ENCODE measurements at places on chromosomes 6 and 20.

DNA sequence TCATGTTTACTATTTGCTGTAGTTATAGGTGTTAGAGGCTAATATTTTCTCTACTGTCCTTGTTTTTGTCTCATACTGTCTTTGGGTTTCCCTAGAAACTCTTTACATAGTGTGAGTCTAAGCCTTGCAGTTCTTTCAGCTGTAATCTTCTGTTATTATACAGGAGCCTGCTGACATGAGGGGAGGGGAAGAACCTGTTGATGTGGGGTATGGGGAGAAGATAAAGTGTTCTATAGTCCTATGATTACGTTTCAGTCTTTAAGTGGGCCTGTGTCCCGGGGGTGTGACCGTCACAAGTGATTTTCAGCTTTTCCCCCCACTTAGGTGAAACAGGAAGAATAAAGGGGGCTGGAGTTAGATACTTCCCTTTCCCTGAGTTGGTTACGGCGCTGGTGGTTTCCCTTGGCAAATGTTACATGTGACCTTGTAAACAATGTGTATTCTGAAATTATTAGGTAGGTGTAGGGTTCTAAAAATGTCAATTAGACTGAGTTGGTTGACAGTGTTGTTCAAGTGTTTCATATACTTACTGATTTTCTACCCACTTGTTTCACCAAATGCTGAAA, 41.3 kb downstream of the REV3L start:
- no peak for ATAC-seq

DNA sequence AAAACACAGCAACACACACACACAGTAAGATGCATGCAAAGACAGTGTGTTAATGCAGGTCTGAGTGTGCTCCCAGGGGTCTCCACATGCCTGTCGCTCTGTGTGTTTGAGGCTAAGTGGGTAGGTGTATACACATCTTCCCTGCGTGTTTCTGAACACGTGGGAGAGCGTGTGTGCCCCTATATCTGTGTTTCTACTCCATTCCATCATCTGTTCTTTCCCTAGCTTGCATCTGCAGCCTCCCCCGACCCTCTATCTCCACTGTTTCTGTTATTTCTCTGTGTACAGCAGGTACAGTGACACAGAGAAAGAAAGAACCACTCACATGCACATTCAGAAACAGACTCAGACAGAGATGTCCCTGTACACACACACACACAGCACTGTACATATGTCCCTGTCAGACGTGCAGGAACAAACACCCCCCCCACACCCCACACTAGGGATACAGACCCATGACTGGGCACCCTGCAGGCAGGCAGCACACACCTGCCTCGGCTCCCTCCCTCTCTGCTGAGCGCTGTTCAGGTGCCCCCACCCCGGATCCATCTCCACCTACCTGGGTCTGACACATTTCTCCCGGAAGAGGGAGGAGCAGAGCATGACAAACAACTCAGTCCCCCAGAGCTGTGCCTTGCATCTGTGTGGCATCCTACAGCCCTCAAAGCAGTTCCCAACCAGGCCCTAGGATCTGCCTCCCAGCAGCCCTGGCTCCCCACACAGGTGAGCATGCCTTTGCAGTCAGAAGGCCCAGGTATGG, 27.6 kb downstream of the KCNK15 start:
- no peak for ATAC-seq

GRCh38 chr6:106112433-106112832, 26.3 kb downstream of the PRDM1 start:
- no peak for ATAC-seq

GRCh38 chr6:4358414-4359107, 223.2 kb upstream of the ECI2 start:
- peak; percentile 95 for ATAC-seq

DNA sequence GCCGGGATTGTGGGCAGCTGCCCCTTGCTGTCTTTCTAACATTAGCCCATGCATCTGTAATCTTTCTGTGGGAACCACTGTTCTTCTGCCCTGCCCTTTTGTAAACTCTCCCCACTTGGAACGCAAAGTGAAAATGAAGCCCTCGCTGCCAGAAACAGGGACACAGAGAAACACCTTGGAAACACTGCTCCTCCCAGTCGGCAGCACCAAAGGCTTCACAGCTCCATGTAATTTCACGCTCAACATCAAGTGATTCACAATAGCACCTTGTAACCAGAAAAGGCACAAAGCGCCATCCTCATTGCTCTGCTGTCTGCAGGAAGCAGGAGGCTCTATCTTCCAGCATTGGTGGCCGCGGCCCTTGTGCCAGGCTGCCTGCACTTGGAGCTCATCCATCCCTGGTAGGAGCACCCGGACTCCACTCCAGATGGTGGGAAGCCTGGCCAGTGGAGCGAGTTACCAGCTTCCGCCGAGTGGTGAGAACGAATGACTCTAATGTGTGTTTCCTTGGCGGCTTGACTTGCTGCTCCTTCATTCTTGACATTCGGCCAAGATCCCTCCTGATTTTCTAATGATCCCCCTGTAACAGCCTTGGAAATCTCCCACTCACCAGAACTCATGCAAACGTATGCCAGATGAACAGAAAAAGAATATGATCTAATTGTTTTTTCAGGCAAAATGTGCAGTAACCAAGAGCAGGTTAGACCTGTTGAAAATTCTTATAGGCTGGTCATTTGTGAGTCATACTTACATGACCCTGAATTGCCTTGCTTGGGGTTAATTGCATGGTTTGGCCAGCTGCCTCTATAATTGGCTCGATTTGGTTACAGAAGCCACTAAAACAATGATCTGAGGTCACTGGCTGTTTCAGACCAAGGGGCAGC, 169.1 kb upstream of the CDYL start:
- no peak for ATAC-seq

DNA sequence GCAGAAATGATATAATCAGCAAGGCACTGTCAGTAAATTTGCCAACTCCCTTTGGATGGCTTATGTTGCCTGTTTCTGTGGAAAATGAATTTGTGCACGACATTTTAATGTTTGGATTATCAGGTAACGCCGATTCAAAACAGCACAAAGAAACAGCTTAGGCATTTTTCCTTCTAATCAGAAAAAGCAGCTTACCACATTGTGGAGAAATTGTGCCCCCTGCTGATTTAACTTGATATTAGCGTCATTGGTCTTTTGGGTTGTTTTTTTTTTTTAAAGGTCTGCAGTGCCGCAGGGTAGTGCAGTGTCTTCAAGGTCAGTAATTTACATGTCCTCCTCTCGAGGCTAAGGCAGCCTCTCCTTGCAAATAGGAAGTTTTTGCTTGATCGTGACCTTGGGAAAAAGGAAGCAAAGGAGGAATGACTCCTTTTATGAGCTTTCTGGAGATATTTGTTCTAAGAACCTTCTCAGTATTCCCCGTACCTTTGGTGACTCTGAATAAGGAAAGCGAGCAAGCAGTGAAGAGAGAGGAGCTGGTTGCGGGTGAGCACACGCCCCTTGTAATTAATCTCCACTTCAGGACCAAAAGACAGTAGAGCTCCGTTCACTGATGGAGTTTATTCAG, 79.1 kb downstream of the ELOVL4 start:
- no peak for ATAC-seq

- no peak for ATAC-seq
Observed at GRCh38 chr6:170522565-170523183, 30.4 kb downstream of the PSMB1 start.

DNA sequence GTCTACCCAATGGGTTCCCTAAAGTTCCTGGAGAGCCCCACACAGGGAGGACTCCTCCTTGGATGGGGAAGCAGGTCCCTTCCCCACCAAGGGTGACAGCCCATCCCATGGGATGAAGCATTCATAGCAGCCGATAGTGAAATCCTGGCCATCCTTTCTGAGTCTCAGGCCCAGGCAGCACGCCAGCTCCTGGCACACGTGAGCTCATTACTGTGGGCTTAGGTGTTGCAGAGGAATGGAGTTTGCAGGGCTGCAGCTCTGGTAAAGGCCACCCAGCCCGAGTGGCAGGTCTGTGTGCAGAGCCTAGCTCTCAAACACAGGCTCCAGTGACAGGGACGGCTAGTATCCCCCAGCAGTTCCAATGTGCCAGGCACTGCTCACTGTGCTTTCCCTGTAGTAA, 31.0 kb downstream of the SIRPA start:
- ATAC-seq = no peak

GRCh38 chr6:87103977-87104601, 9.2 kb upstream of the CGA start:
- no peak for ATAC-seq

DNA sequence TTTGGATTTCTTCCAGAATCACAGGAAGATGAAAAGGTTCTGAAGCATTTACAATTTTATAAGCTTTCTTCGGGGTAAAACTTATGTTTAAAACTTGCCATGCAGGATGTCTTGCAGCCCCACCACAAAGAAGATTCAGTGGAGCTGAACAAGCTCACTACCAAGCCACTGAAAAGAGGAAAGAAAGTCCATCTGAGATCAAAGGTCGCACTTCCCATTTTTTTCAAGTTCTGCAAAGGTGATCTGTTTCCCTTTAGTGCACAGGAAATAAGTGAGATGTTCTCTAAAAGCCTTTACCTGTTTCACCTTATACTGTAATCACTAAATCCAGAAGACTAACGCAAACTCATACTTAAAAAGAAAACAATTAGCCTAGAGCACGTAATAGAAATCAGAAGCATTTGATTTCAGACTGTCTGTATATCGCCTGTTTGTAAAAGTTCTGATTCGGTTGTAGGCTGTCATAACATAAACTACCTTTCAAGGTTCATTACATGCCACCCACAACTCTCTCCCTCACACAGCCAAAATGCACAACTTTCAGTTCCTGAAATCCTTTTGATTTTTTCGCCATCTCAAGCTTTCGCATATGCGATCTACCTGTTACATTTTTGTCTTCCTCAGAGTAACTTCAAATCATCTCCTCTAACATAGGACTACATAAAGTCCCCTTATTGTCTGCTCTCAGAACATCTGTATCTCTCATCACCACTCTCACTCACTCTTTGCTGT, 1.8 kb downstream of the ECHDC1 start:
- ATAC-seq = no peak

- ATAC-seq = peak; percentile 72
Observed at GRCh38 chr20:45924391-45925261, 9.9 kb upstream of the PCIF1 start.

- ATAC-seq = no peak
Observed at GRCh38 chr20:34862724-34863123, 9.9 kb downstream of the GGT7 start.

DNA sequence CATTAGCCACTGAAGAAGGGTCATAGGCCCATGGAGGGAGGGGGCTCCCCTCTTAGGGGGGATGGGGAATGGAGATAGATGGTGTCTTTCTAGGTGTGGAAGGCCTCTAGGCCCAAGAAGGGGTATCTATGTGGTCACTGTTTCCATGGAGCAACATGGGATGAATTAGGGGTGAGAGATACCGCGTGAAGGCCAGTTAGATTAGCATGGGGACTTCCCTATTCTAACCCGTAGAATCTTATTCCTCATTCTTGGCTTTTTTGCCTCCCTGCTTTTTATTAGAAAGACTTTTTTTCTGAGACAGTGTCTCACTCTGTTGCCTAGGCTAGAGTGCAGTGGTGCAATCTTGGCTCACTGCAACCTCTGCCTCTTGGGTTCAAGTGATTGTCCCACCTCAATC, 3.2 kb downstream of the RAB44 start:
- ATAC-seq = no peak

DNA sequence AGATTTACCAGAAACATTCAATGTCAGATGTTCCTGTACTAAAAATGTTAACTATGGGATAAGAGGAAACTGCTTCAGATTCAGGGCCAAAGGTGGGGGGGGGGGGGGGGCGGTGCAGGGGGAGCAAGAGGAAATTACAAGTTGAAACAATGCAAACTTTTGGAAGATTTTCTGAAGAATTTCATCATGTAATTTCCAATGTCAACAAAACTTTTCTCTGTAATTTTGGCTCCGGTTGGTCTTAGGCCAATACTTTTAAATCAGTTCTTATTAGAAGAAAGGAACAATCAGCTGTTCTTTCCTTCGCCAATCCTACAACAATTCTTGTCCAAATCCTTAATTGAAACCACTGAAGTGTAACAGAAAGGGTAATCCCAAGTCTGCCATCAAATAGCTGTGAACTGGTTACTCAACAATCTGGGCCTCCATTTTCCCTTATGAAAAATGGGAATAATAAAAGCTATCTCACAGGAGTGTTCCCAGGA, 13.1 kb downstream of the UQCC1 start:
- no peak for ATAC-seq

GRCh38 chr20:4661191-4661590, 60.5 kb upstream of the PRND start:
- no peak for ATAC-seq
